Islet precursor cell (in vitro differentiated cells): ENCODE measurements at places on chromosomes 13 and 19.

- DNase-seq = no peak
Observed at GRCh38 chr13:33913829-33914228, 95.9 kb downstream of the RFC3 start.

DNA sequence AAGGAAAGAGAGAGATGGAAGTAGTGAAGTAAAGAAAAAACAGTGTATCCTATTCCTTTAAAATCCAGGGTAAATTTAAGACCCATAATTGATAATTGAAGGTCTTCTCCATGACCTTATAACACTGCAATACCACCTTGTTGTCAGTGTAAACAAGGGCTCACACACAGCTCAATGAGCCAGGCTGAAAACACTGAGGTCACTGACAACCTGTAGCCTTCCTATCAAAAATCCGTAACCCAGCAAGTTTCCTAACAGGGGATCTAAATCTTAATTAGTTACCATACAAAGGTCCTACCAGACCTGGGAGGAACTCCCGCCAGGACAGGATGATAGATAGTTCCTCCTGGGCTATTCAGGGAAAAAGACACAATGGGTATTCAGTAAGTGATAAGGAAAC lies 1677.1 kb downstream of the OLFM4 start:
- no peak for DNase-seq

- no peak for DNase-seq
Observed at GRCh38 chr13:95250961-95251360, 50.3 kb downstream of the ABCC4 start.

DNA sequence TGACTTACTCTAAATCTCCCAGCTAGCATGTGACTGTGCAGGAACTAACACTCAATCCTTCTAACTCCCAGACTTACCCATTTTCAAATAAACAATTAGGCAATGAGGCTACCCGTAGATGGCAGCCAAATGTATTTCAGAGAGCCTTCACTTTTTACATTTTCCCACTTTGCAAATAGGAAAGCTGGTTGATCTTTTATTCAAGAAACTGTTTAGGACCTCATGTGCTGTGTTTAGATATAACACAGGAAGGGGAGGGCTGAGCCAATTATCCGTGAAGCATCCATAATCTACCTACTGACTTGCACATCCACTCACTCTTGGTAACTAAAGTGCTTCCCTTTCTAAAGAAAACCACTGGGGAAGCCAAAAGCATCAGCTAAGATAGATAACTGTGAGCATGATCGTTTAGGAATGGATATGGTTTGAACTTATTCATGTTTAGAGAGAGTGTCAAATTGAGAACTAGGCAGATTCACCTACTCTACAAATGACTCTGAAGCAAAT lies 33.4 kb downstream of the MBNL2 start:
- DNase-seq = no peak

DNA sequence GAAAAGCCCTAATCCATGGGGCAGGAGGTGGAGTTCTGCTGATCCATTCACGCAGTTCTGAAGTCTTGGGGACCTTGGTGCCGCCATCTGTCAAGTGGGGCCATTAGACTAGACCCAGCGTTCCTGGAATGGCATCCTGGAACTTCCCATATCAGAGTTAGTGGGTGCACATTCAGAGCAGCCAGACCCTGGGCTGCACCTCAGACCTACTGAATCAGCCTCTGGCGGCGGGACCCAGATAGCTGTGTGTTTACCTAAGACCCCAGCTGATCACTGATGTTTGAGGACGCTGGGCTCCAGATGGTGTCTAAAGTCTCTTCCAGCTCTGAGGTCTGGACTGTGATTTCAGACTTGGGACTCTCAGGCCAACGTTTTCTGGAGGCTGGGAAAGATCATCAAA lies 12.8 kb downstream of the POP4 start:
- DNase-seq = no peak
